ENCODE measurements at places on chromosomes 12 and 14.

- DNase-seq: no peak
Measured at GRCh38 chr14:100294213-100294962, 11.9 kb downstream of the SLC25A29 start.

DNA sequence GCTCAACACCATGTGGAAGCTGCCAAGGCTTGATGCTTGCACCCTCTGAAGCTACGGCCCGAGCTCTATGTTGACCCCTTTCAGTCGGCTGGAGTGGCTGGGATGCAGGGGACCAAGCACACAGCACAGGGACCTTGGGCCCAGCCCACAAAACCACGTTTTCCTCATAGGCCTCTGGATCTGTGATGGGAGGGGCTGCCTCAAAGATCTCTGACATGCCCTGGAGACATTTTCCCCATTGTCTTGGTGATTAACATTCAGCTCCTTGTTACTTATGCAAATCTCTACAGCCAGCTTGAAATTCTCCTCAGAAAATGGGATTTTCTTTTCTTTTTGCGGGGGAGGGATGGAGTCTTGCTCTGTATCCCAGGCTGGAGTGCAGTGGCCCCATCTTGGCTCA, 46.3 kb downstream of the MON2 start:
- DNase-seq: no peak

GRCh38 chr14:40727107-40727506, 879.6 kb upstream of the LRFN5 start:
- DNase-seq: no peak

GRCh38 chr14:51609955-51610283, 41.8 kb upstream of the FRMD6 start:
- no peak for DNase-seq

DNA sequence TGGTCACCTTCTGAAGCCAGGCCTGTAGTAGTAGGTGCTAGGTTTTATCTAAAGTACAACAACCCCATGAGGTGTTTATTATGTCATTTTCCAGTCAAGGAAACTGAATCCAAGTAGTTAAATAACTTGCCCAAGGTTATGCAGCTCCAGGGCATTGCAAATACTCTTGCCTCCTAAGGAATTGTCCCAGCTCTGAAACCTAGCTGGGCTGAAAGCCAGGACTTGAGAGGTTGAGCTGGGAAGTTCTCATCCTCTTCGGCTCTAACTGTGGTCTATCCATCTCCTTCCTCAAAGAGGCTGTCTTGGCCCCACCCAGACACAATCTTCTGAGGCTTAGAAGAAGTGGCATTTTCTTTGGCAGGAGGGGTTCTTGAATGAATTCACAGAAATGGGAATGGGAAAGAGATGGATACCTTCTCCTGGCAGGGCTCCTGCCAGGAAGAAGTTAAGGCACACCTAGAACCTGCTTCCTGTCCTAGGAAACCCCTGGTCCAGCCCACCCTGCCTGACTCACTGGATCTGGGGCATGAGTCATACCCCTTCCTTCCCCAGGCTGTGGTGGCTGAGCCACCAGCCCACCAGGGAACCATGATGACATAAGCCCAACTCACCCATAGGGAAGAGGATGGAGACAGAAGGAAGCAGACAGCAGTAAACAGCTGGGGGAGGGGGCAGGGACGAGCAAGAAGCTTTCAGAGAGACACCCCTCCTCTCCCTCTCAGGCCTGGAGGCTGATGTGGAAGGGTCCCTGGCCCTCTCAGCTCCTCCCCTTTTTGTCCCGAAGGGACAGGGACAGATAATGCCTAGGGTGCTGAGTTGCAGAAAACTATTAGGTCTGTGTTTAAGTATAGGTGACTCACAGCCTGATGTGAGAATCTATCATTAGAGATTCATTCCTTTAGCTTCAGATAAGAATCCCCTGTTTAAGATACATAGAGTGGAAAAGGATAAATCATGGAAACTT, 2.1 kb upstream of the PLEK2 start:
- peak; percentile 8 for DNase-seq

Data from stimulated activated CD8-positive, alpha-beta memory T cell treated with anti-CD3 and anti-CD28 coated beads, Interleukin-15, amount 100 ng/mL, for 4 hours (primary cell).